ENCODE measurements at places on chromosomes 5 and 9.

DNA sequence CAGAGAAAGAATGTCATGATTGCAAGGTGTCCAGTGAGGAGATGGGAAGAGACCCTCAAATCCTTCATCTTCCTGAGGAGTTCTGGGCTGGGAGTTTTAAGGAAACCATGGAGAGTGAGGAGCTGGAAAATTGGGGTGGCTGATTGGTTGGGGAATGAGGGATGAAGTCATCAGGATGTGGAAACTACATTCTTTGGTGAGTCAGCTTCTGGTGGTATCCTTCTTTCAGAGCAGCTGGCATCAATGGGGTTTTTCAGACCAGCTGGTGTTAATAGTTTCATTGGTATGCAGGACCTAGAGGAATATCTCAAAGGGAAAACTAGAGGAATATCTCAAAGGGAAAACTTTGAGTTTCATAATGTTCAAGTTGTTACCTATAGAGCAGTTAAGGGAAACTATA, 45.2 kb downstream of the RNF180 start:
- no peak for DNase-seq

GRCh38 chr5:114612406-114612805, 250.5 kb downstream of the KCNN2 start:
- no peak for DNase-seq

GRCh38 chr5:58447226-58447625, 12.7 kb downstream of the PLK2 start:
- no peak for DNase-seq

DNA sequence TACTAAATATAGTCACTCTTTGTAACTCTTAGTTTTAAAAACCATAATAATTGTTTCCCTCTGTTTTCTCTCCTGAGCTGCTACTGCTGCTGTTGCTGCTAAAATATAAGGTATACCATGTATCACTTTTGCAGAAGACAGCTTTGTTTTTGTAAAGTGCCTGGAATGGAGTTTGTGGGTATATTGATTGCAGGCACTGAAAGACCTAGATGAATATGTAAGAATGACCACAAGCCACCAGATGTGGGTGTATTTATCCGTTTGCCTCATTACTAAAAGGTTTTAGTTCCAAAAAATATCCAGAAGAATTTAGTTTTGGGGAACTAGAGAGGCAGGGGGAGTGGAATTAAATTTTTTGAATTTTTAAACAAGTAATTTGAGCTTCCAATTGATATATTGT, 151.1 kb upstream of the CDKN2B start:
- no peak for DNase-seq

GRCh38 chr9:81314490-81314889, 374.9 kb downstream of the TLE1 start:
- DNase-seq, result no peak

GRCh38 chr9:97853056-97853843, at the start of gene FOXE1:
TSS of gene FOXE1 (plus strand) at chr9:97853226. CDS start at chr9:97853915, 689 bp downstream.
- no peak for DNase-seq

- DNase-seq, result no peak
Observed at GRCh38 chr5:139877129-139877597, 81.6 kb downstream of the PSD2 start.

- no peak for DNase-seq
Observed at GRCh38 chr9:12183321-12183720, 509.9 kb upstream of the TYRP1 start.

- no peak for DNase-seq
Observed at GRCh38 chr5:133889271-133889905, 79.0 kb downstream of the C5orf15 start.

GRCh38 chr9:86288499-86289198, 6.3 kb upstream of the ISCA1 start:
- no peak for DNase-seq
